AG20443 (cell line): ENCODE measurements at places on chromosomes 7 and 10.

DNA sequence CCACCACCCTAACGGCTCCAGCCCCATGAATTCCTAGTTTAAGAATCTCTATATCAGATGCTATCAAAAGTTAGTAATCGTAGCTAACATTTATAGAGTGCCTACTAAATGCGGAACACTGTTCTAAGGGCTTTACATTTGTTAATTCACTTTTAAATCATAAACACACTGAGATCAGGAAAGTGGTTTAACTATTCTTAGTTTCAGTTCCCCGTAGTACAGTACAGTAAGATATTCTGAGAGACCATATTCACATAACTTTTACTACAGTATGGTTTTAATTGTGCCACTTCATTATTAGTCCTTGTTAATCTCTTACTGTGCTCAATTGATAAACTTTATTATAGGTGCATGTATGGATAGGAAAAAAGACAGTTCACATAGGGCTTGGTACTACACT is 22.5 kb downstream of the SYPL1 start:
- no peak for DNase-seq

DNA sequence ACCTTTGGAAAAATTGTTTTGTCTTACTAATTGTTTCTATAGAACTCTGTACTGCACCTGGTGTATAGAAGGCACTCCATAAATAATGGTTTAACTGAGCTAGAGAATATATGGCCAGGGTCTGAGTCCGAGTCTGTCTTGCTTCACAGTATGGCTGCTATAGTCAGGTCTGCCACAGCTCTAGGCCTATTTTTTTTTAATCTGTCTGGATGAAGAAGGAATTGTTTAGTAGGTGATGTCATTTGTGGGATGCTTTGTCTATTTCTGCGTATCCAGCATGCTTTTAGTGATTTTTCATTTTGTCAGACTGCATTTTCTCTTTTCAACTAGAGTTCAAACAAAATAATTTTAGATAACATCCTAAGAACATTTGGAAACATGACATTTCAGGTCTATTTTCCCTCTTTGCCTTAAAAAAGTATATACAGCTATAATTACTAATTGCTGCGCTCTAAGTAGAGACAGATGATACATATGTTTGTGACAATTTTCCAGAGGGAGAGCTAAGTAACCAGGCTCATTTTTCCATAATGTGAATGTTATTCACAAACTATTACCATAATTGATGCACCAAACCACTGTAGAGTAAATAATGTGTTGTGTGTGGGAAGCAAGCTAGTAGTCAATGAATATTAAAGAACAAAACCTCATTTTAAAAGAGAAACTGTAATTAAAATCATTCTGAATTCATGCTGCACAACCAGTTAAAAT is 361.7 kb downstream of the AUTS2 start:
- DNase-seq: no peak

DNA sequence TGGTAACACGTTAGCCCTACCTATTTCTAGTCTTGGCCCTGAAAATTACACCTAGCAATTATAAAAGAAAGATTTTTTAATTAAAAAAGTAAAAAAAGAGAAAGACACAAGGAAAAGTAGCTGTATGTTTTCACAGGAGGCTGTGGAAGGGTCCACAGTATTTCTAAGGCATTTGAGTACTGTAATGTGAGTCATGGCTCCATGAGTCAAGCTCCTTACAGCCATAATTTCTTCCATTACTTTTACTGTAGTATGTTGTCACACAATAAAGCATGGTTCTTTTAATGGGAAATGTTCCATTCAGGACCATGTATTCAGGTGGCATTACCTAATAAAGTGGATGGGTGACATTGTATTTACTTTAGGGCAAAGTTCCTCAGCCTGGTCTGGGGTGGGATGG is 113.4 kb downstream of the GPR37 start:
- DNase-seq: no peak

GRCh38 chr7:14892961-14893360 is 9.6 kb downstream of the DGKB start:
- no peak for DNase-seq

GRCh38 chr7:4245135-4245865 is 436.8 kb upstream of the FOXK1 start:
- DNase-seq: no peak

- DNase-seq: peak; percentile 53
Observed at GRCh38 chr7:101911800-101912715, 94.6 kb downstream of the CUX1 start.

DNA sequence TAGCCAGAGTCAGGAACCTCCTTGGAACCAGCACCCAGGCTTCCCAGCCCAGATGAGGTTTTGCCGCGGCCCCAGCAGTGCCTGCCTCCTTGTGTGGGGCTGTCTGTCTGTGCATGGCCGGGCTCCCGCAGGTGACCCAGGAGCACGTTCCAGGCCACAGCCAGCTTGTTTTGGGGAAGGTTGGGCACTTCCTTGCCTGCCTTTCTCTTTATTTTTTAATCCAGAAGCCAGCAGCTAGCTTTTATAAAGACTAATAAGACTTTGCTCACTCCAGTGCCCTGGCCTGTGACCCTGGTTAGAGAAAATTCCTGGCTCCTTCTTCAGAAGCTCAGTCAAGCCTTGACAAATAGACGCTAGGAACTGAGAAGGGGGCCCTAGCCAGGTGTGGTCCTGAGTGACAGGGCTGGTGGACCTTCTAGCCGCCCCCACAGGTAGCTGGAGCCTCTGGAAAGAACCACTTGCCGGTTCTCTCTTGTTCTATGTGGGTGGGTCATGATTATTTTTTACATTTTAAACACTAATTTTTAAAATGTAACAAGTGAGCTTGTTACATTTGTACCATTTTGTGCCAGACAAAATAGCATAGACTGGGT is 837 bp downstream of the SLC29A3 start:
- DNase-seq: no peak

DNA sequence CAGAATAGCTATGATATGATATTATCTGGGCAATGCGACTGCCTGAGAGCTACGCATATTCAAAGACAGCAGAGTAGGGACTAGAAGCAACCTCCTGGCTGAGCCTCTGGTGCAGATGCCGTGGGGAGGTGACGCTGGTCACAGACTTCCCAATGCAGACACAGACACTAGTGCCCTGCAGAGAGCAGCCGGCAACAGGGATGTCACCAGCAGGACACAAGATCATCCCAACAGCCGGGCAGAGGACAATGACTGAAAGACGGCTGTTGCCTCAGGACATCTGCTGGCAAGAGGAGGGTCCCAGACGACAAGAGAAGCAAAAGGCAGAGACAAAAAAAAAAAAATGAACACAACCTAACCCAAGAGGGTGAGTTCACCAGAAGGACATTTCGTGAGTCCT is 104.6 kb downstream of the CALN1 start:
- DNase-seq: no peak

DNA sequence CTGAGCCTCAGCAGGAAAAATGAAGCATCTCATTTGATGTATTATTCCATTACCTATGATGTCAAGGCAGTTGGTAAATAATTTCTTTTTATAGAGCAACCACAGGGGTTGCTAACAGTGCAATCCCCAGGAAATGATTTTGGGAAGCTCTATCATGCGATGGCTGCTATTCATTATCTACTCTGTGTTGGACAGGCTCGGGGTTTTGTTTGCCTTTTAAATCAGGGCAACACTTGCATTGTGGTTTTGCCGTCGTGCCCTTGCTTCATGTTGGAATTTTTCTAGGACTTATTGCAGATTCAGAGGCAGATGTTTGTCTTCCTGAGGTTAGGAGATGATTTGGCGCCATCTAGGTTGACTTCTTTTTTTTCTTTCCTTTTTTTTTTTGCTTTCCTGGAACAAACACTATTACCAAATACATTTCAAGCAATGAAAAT is 128.4 kb downstream of the BICC1 start:
- peak; percentile 80 for DNase-seq

- no peak for DNase-seq
Observed at GRCh38 chr10:63093227-63093626, 39.9 kb upstream of the NRBF2 start.

DNA sequence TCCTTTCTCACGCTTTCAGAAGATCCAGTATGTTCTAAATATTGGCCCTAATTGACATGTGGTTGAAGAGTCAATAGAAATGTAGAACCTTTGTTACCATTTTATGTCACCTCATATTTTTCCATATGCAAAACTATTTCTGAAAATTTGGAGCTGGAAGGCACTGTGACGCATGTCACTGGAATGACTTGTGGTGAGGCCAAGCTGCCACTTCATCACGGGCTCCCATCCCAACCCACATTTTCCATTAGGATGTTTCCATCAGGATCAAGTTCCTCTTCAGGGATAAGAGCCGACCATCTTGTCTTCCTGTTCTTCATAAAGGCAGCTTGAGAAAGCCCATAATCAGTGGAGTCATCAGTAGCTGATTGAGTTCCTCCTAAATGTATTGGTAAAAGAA is 1241.7 kb downstream of the GATA3 start:
- peak; percentile 45 for DNase-seq

GRCh38 chr10:11755512-11756263 is 13.5 kb downstream of the ECHDC3 start:
- no peak for DNase-seq

GRCh38 chr10:60778971-60779796 is 906 bp downstream of the CDK1 start:
- no peak for DNase-seq

DNA sequence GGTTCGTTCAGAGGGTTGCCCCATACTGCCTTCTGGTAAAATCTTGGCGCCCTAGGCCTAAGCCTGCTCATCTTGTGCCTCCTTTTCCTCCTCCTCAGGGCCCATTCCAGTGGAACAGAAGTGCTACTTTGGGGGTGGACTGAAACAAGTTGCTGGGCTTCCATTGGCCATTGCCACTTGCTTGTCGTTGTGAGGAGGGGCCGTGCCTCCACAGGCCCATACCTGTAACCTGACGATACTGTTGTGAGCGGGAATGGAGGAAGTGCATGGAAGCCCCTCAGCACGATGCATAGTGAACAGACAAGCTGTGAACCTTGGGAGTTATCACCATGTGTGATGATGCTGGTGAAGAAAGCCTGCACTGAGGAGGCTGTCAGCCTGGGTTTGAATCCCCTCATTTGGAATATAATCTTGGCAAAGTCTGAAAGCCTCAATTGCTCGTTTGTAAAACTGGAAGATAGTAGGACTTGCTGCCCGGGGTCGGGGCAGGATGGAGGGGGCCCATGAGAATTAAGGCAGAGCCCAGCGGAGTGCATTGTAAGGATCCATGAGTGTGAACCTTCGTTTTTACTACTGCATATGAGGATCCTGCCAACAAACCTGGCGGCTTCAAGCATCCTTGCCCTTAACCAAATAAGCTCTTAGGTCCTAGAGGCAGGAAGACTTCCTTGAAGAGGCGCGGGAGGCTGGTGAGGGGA is 671 bp upstream of the PAPSS2 start:
- DNase-seq: no peak

DNA sequence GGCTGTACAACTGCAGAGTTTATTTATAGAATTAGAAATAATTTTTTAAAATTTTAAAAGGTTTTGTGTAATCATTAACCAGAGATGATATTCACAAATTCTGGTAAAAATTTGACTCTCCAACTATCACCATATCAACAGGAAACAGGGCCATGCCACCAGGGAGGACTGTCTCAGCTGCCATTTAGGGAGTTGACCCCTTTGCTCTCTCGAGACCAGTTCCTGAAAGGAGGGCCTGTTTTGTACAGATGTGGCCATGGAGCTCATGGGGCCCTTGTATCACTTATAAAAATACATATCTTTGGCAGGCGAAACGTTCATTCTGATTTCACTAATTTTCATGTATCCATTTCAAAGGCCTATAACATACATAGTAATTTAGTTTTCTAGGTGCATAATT is 20.3 kb downstream of the H2AZ2 start:
- DNase-seq: no peak

DNA sequence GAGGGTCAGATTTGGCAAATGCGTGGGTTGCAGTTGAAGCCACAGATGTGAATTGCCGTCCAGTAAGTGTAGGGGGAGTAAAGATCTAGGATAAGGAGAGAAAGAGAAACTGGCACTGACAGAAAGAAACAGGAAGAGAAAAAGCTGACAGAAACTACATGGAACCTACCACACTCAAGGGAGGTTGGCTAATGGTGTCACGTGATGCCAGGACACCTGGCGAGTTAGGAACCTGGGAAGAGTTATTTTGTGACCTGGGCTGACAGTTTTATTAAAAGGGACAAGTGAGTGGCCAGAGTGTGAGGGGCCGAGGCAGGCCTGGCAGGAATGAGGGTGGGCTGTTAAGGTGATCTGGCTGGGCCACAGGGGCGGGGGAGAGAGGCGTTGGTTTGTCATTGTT is 188.7 kb downstream of the ADARB2 start:
- DNase-seq: no peak

DNA sequence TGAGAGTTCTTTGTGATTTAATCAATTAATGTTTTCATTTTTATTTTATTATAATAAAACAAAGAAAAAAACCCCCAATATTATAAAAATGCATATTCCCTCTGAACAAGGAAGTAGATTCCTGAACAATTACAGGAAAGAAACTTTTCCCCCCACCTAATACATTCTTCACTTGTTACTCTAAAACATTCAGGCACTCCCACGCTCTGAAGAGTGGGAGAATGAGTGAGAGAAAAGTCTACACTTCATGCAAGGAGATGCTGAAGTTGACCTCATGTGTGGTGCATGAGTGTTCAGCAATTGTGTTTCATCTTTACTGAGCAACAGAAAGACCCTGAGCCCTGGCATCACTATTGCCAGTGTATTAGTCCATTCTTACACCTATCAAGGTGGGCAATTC is 244.2 kb upstream of the IGFBP3 start:
- peak; percentile 41 for DNase-seq

GRCh38 chr10:119609516-119609915 is 12.8 kb upstream of the TIAL1 start:
- DNase-seq: no peak

DNA sequence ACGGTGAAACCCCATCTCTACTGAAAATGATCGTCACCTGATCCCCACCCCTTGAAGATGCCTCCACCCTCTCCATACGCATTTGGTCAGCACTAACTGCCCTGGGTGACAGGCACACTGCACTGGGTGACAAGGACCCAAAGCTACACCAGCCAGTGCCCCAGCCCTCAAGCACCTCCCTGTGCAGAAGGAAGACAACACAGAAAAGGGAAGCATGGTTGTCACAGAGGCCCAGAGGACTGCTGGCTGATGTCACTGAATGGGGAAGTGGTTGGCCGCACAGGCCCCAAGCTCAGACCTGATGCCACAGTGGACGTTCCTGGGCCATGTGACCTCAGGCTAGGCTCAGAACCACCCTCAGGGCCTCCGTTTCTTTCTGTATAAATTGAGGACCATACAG is 4.2 kb upstream of the PILRA start:
- DNase-seq: no peak

- no peak for DNase-seq
Observed at GRCh38 chr10:130806426-130806825, 505.1 kb downstream of the TCERG1L start.
